ENCODE measurements at places on chromosomes 5 and 9. TPM values are rescaled to one million over a fixed set of nuclear protein-coding genes. Genes with fewer than 3 reads are reported as not detected.

DNA sequence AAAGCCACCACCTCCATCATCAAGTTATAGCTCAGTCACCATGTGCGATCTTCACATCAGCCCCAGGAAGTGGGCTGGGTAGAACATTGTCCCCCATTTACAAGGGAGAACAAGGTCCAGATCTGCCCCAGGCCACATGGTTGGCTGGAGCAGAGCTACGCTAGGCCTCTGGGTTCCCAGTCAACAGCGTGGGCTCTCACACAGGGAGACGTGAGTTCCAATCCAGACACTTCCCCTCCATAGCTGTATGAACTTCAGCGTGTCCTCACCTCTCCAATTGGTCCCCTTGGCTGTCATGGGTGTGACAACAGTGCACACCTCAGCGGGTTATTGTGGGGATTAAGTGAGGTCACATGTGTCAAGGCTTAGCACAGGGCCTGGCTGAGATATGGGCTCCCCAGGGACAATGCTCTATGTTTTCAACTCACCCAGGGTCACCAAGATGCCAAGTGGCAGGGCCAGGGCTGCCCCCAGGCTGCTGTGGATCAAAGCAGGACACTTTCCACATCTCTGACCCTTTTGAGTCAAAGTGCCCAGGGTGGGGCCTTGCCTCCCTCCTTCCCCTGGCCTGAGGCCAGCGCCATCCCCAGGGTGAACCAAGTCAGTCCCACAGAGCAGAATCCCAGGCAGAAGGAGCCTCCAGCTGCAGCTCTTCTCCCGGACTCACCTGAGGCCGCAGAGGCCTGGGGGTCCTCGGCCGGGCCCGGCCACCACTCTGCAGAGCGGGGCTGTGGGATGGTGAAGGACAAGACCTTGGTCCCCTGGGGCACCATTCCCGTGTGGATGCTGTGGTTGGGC, 19.8 kb downstream of the AKNA start:
- no peak overlapping the region for H3K27ac ChIP-seq
- H3K36me3 ChIP-seq: no peaks in the 10 kb centered on the region
- H3K4me3 ChIP-seq: no peak overlapping the region
- H3K27me3 ChIP-seq: no peaks in the 10 kb centered on the region
- H3K4me1 ChIP-seq: peaks cover 4% of the 10 kb centered on the region

- H3K27ac ChIP-seq: no peak overlapping the region
- DNase-seq: peak; percentile 32
- H3K27me3 ChIP-seq: no peaks in the 10 kb centered on the region
- H3K36me3 ChIP-seq: no peaks in the 10 kb centered on the region
Observed at GRCh38 chr5:39948867-39949468, 524.2 kb upstream of the DAB2 start.

DNA sequence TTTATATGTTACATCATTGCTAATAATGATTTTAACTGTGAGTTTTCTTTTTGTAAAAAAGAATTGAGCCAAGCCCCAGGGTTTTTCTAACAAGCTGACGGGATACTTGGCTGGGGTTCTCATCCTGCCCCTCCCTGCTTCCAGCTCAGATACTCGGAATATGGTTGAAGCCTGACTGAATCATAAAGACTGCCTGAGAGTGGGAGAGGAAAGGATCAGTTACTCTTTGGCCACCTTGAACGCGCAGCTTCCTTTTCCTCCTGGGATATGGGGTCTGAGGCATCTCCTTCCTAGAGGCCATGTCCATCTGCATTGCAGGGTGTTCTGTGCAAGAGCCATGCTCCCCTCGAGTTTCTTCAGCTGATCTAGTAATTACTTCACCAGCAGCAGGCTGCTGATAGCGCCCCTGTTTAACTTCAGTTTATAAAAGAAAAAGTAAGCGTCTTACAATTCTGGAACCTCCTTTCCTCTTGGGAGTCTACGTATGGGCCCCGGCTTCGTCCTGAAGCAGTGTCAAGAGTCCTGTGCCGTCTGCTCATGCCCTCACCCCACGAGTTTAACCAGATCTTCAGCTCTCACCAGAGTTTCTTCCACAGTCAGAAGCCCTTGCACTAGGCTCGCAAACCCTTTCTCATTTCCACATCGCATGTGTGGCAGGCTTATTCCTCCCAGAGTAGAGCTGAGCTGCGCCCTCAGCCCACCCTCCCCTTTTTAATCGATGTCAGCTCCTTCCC, 130.0 kb downstream of the MVB12B start:
- no peaks in the 10 kb centered on the region for H3K36me3 ChIP-seq
- DNase-seq: no peak
- H3K27me3 ChIP-seq: no peaks in the 10 kb centered on the region

GRCh38 chr9:2050236-2050635, 35.1 kb downstream of the SMARCA2 start:
- H3K27me3 ChIP-seq: no peaks in the 10 kb centered on the region
- DNase-seq: no peak
- no peaks in the 10 kb centered on the region for H3K4me1 ChIP-seq
- no peaks in the 10 kb centered on the region for H3K36me3 ChIP-seq
- H3K27ac ChIP-seq: no peak overlapping the region

GRCh38 chr5:152113401-152113800, 188.8 kb upstream of the GLRA1 start:
- no peak overlapping the region for H3K27ac ChIP-seq
- H3K4me3 ChIP-seq: no peak overlapping the region
- DNase-seq: no peak
- H3K4me1 ChIP-seq: no peaks in the 10 kb centered on the region

GRCh38 chr5:26245321-26245720, 793.1 kb downstream of the CDH9 start:
- no peaks in the 10 kb centered on the region for H3K4me1 ChIP-seq
- no peak for DNase-seq
- H3K27me3 ChIP-seq: no peaks in the 10 kb centered on the region
- H3K4me3 ChIP-seq: no peak overlapping the region
- H3K36me3 ChIP-seq: no peaks in the 10 kb centered on the region

GRCh38 chr5:159096243-159096923, 3.3 kb downstream of the EBF1 start:
- no peaks in the 10 kb centered on the region for H3K36me3 ChIP-seq
- H3K27ac ChIP-seq: peak overlapping the region; percentile 93
- no peaks in the 10 kb centered on the region for H3K27me3 ChIP-seq
- peak overlapping the region; percentile 64 for H3K4me3 ChIP-seq

GRCh38 chr5:27392716-27393115, 354.3 kb upstream of the CDH9 start:
- DNase-seq: no peak
- H3K36me3 ChIP-seq: no peaks in the 10 kb centered on the region
- H3K27me3 ChIP-seq: no peaks in the 10 kb centered on the region
- no peak overlapping the region for H3K4me3 ChIP-seq
- no peak overlapping the region for H3K27ac ChIP-seq

- peaks cover 4% of the 10 kb centered on the region for H3K4me1 ChIP-seq
- no peaks in the 10 kb centered on the region for H3K36me3 ChIP-seq
- no peak for DNase-seq
- no peaks in the 10 kb centered on the region for H3K27me3 ChIP-seq
Observed at GRCh38 chr9:89177012-89177943, 1.3 kb downstream of the SHC3 start.

GRCh38 chr9:124477648-124478285, 27.5 kb downstream of the ADGRD2 start:
- peaks cover 3% of the 10 kb centered on the region for H3K4me1 ChIP-seq
- H3K27ac ChIP-seq: no peak overlapping the region
- DNase-seq: no peak
- H3K27me3 ChIP-seq: no peaks in the 10 kb centered on the region
- no peak overlapping the region for H3K4me3 ChIP-seq

- DNase-seq: no peak
- no peaks in the 10 kb centered on the region for H3K4me1 ChIP-seq
- H3K4me3 ChIP-seq: no peak overlapping the region
- no peak overlapping the region for H3K27ac ChIP-seq
Observed at GRCh38 chr5:27221410-27221809, 183.0 kb upstream of the CDH9 start.

- no peaks in the 10 kb centered on the region for H3K27me3 ChIP-seq
- no peaks in the 10 kb centered on the region for H3K36me3 ChIP-seq
- H3K4me1 ChIP-seq: no peaks in the 10 kb centered on the region
- no peak overlapping the region for H3K27ac ChIP-seq
- no peak for DNase-seq
- no peak overlapping the region for H3K4me3 ChIP-seq
Observed at GRCh38 chr9:131589993-131590392, 44.7 kb downstream of the PRRT1B start.

DNA sequence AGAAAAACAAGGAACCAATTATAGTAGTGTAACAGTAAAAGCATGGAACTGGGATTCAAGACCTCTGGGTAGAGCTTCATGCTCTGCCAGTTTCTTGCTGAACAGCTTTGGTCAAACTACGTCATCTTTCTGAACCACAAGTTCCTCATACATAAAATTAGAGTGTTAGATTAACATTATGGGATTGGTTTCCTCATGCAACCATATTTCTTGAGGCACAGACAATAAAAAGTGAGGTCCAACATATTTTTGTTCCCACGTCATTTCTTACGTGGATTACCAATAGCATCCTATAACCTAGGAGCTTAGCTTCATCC, 354.8 kb downstream of the TMEM232 start:
- no peaks in the 10 kb centered on the region for H3K27me3 ChIP-seq
- no peaks in the 10 kb centered on the region for H3K36me3 ChIP-seq
- no peaks in the 10 kb centered on the region for H3K4me1 ChIP-seq
- no peak for DNase-seq
- no peak overlapping the region for H3K4me3 ChIP-seq

- H3K36me3 ChIP-seq: no peaks in the 10 kb centered on the region
- DNase-seq: no peak
- H3K4me1 ChIP-seq: no peaks in the 10 kb centered on the region
- H3K27ac ChIP-seq: no peak overlapping the region
- no peak overlapping the region for H3K4me3 ChIP-seq
- H3K27me3 ChIP-seq: no peaks in the 10 kb centered on the region
Observed at GRCh38 chr9:125341566-125341965, 79.9 kb downstream of the GAPVD1 start.

- H3K27me3 ChIP-seq: no peaks in the 10 kb centered on the region
- no peak overlapping the region for H3K27ac ChIP-seq
- no peak for DNase-seq
Observed at GRCh38 chr5:133825631-133826289, 142.7 kb downstream of the C5orf15 start.

DNA sequence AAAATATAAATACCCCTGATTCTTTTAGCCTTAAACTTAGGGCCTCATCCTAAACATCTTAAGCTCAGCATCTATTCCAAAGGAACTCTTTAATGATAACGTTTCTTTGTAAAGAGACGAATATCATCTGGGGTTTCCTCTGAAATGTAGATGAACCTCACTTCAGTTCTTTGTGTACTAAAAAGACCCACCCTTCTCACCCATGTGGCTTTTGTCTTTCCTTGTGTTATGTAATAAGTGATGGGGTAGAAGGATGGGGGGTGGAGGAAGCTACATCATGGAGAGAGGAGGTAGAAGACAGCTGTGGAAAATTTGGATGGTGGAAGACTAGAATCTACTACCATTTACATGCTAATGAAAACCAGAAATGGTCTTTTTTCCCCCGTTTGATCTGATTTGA, 111.0 kb downstream of the NDUFS4 start:
- no peak for DNase-seq
- no peak overlapping the region for H3K27ac ChIP-seq
- H3K27me3 ChIP-seq: no peaks in the 10 kb centered on the region
- H3K4me1 ChIP-seq: no peaks in the 10 kb centered on the region

CD180 gene
- polyA plus RNA-seq: 0.17 TPM

PCDHB4 gene
- 4.2 TPM for polyA plus RNA-seq

ADCY2 gene
- 5.3 TPM for polyA plus RNA-seq

ZNF354C gene
- 6.2 TPM for polyA plus RNA-seq

HMGCS1 gene
- polyA plus RNA-seq: 14.4 TPM

OBP2B gene
- polyA plus RNA-seq: not detected

SNCB gene
- 0.13 TPM for polyA plus RNA-seq

BRIX1 gene
- polyA plus RNA-seq: 17.8 TPM

LMNB1 gene
- 4.3 TPM for polyA plus RNA-seq

Measured in ovary (tissue), 10 donors.